ENCODE measurements at places on chromosomes 5 and 9. TPM values are rescaled to one million over a fixed set of nuclear protein-coding genes. Genes with fewer than 3 reads are reported as not detected.
A peak's percentile ranks its signal among the peaks of the same experiment; 100 is the strongest.

SLC12A2 gene
- 20.4 TPM for total RNA-seq

CCDC192 gene
- not detected for total RNA-seq

- no peaks in the 10 kb centered on the region for H3K4me1 ChIP-seq
- no peaks in the 10 kb centered on the region for H3K36me3 ChIP-seq
- H3K27ac ChIP-seq, result no peak overlapping the region
- no peak for DNase-seq
These were observed 11.1 kb downstream of the PALM2AKAP2 start for GRCh38 chr9:109791003-109791677.

DNA sequence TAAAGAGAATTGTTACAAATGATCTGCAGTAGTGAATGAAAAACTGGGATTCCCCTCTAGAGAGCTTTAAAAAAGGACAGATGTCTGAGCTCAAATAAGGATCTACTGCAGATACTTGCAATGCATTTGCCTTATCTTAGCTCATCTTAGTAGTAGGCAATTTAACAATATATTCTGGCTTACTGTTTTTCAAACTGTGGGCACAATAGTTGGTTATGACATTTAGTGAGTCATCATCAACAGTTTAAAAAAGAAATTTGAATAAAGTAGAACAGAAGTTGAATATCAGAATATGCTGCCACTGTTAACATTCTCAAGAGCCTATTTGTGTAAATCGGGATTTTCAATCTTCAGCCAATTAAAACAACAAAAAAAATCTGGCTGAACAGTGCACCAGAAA is 6.7 kb upstream of the CAST start:
- H3K4me3 ChIP-seq, result no peak overlapping the region
- no peak overlapping the region for H3K27ac ChIP-seq
- peaks cover 20% of the 10 kb centered on the region for H3K4me1 ChIP-seq
- no peaks in the 10 kb centered on the region for H3K36me3 ChIP-seq
- no peak for DNase-seq
- no peaks in the 10 kb centered on the region for H3K27me3 ChIP-seq

- no peak for DNase-seq
- H3K27ac ChIP-seq, result no peak overlapping the region
- no peaks in the 10 kb centered on the region for H3K27me3 ChIP-seq
- H3K4me1 ChIP-seq, result no peaks in the 10 kb centered on the region
- H3K36me3 ChIP-seq, result no peaks in the 10 kb centered on the region
- no peak overlapping the region for H3K4me3 ChIP-seq
These were observed 249.9 kb downstream of the NPR3 start for GRCh38 chr5:32961059-32961415.

MEGF9 gene
- 57.3 TPM for total RNA-seq

SLC27A6 gene
- total RNA-seq, result not detected

GRCh38 chr9:25261445-25261844 is 416.8 kb downstream of the TUSC1 start:
- no peak for DNase-seq
- no peaks in the 10 kb centered on the region for H3K4me1 ChIP-seq
- no peak overlapping the region for H3K4me3 ChIP-seq
- no peaks in the 10 kb centered on the region for H3K27me3 ChIP-seq
- no peaks in the 10 kb centered on the region for H3K36me3 ChIP-seq

PCDHGA1 gene
- total RNA-seq, result 0.52 TPM

- H3K27me3 ChIP-seq, result no peaks in the 10 kb centered on the region
- H3K4me1 ChIP-seq, result no peaks in the 10 kb centered on the region
- no peaks in the 10 kb centered on the region for H3K36me3 ChIP-seq
These were observed 185.6 kb downstream of the FBXL17 start for GRCh38 chr5:108196276-108196675.

FLT4 gene
- total RNA-seq, result 40.5 TPM

- H3K27me3 ChIP-seq, result no peaks in the 10 kb centered on the region
- no peak overlapping the region for H3K27ac ChIP-seq
- H3K36me3 ChIP-seq, result no peaks in the 10 kb centered on the region
- DNase-seq, result no peak
These were observed 70.3 kb downstream of the INIP start for GRCh38 chr9:112647596-112647995.

GPR150 gene
- total RNA-seq, result 0.83 TPM

DNA sequence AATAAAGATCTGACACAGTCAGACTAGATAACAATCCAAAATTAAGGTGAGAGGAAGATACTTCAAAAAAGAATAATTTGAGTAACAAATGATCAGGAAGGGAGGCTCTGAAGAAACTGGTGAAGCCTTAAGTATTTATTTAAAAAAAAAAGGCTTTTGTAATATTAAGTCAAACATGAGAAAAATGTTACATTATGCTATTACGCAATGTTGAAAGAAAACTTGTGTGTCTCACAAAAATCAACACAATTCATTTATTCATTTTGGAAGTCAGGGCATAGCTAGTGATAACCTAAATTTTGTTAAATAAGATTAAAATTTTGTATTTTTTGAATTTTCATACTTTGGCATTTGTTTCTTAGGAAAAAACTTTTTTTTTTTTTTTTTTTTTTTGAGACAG is 28.2 kb downstream of the WDR41 start:
- H3K27ac ChIP-seq, result no peak overlapping the region
- H3K4me1 ChIP-seq, result peaks cover 16% of the 10 kb centered on the region
- H3K27me3 ChIP-seq, result no peaks in the 10 kb centered on the region
- peaks cover 34% of the 10 kb centered on the region for H3K36me3 ChIP-seq

FBXW11 gene
- total RNA-seq, result 45.4 TPM

DNA sequence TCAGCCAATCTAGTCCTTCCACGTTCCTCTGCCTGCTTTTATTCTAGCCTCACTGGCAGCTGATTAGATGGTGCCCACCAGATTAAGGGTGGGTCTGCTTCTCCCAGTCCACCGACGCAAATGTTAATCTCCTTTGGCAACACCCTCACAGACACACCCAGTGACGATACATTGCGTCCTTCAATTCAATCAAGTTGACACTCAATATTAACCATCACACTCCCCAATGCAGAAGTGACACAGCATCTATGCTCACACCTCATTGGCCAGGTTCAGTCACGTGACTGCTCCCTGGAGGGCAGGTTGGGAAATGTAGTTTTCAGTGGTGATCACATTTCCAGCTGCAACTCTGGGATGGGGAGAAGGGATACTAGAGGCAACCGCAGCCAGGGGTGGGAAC is 13.0 kb downstream of the SUSD3 start:
- no peak overlapping the region for H3K4me3 ChIP-seq
- H3K27me3 ChIP-seq, result no peaks in the 10 kb centered on the region
- no peaks in the 10 kb centered on the region for H3K4me1 ChIP-seq
- DNase-seq, result no peak

SEMA6A gene
- 29.5 TPM for total RNA-seq

MFAP3 gene
- 36.8 TPM for total RNA-seq

- H3K27me3 ChIP-seq, result no peaks in the 10 kb centered on the region
- peaks cover 30% of the 10 kb centered on the region for H3K4me1 ChIP-seq
- H3K27ac ChIP-seq, result no peak overlapping the region
- DNase-seq, result peak; percentile 79
- H3K4me3 ChIP-seq, result no peak overlapping the region
These were observed 6.7 kb downstream of the CORO2A start for GRCh38 chr9:98185611-98186171.

ECM2 gene
- total RNA-seq, result 0.28 TPM

SOWAHA gene
- not detected for total RNA-seq

GRCh38 chr5:98428806-98429205 is 344.7 kb upstream of the RGMB start:
- H3K27me3 ChIP-seq, result no peaks in the 10 kb centered on the region
- H3K27ac ChIP-seq, result no peak overlapping the region
- no peaks in the 10 kb centered on the region for H3K36me3 ChIP-seq
- no peak overlapping the region for H3K4me3 ChIP-seq

- no peaks in the 10 kb centered on the region for H3K27me3 ChIP-seq
- no peak for DNase-seq
- no peak overlapping the region for H3K27ac ChIP-seq
- H3K36me3 ChIP-seq, result no peaks in the 10 kb centered on the region
These were observed 313.2 kb downstream of the MLLT3 start for GRCh38 chr9:20309124-20309523.

GMCL2 gene
- not detected for total RNA-seq

DNA sequence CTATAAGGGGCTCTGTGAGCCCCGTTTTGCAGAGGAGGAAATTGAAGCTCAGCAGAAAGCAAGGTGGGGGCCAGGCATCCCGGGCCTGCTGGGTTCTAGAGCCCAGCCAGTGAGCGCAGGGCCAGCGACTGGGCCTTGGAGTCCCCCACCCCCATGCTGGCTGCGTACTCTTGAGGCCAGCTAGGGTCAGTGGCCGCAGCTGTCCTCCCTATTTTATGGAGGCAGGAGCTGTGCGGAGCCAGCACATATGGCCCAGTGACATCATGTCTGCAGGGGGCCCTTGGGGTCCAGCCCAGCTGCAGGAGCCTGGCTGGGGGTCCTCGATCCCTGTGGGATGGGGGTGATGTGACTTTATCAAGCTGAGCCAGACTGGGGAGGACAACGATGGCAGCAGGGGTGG is 71.3 kb downstream of the HMCN2 start:
- peaks cover 70% of the 10 kb centered on the region for H3K27me3 ChIP-seq
- no peak for DNase-seq
- H3K4me1 ChIP-seq, result no peaks in the 10 kb centered on the region
- H3K36me3 ChIP-seq, result no peaks in the 10 kb centered on the region
- H3K27ac ChIP-seq, result no peak overlapping the region
- no peak overlapping the region for H3K4me3 ChIP-seq

GRCh38 chr5:137665678-137666460 is 70.0 kb downstream of the KLHL3 start:
- H3K27ac ChIP-seq, result peak overlapping the region; percentile 35
- H3K36me3 ChIP-seq, result no peaks in the 10 kb centered on the region
- no peak overlapping the region for H3K4me3 ChIP-seq
- no peaks in the 10 kb centered on the region for H3K27me3 ChIP-seq
- no peak for DNase-seq
- H3K4me1 ChIP-seq, result peaks cover 15% of the 10 kb centered on the region

- H3K36me3 ChIP-seq, result peaks cover 21% of the 10 kb centered on the region
- H3K27ac ChIP-seq, result no peak overlapping the region
- H3K4me1 ChIP-seq, result no peaks in the 10 kb centered on the region
- no peaks in the 10 kb centered on the region for H3K27me3 ChIP-seq
- H3K4me3 ChIP-seq, result no peak overlapping the region
These were observed 35.4 kb upstream of the SLC2A8 start for GRCh38 chr9:127361561-127361960.

DNA sequence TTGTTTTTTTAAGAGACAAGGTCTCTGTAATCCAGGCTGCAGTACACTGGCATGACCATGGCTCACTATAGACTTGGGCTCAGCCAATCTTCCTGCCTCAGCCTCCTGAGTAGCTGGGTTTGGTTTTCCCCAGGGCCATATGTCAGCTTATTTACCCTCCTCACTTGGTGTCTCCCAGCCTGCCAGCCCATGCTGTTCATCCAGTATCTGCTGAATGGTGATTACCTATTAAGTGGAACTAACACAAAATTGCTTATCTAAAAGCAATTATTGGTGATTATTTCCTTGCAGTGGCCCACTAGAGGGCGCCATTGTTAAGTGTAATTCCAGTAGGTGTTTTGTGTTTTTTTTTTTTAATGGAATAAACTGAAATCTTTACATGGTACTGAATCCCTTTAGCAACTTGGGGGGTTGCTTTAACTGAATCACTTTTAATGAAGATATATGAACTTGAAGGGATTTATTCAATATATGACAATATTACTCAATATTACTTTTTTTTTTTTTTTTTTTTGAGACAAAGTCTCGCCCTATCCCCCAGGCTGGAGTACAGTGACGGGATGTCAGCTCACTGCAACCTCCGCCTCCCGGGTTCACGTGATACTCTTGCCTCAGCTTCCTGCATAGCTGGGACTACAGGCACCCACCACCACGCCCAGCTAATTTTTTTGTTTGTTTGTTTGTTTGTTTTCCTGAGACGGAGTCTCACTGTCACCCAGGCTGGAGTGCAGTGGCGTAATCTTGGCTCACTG is 13.8 kb downstream of the EXOSC2 start:
- no peak overlapping the region for H3K27ac ChIP-seq
- peaks cover 27% of the 10 kb centered on the region for H3K36me3 ChIP-seq
- no peak for DNase-seq

GRCh38 chr9:28781481-28781880 is 1208.2 kb upstream of the C9orf72 start:
- H3K4me1 ChIP-seq, result no peaks in the 10 kb centered on the region
- H3K4me3 ChIP-seq, result no peak overlapping the region
- H3K27me3 ChIP-seq, result no peaks in the 10 kb centered on the region
- H3K36me3 ChIP-seq, result no peaks in the 10 kb centered on the region
- no peak for DNase-seq

- H3K27me3 ChIP-seq, result no peaks in the 10 kb centered on the region
- no peaks in the 10 kb centered on the region for H3K36me3 ChIP-seq
- H3K4me1 ChIP-seq, result peaks cover 15% of the 10 kb centered on the region
- H3K4me3 ChIP-seq, result no peak overlapping the region
- no peak overlapping the region for H3K27ac ChIP-seq
These were observed 18.6 kb downstream of the SLC6A7 start for GRCh38 chr5:150208187-150209098.

- H3K36me3 ChIP-seq, result no peaks in the 10 kb centered on the region
- no peaks in the 10 kb centered on the region for H3K27me3 ChIP-seq
- no peak overlapping the region for H3K4me3 ChIP-seq
- H3K27ac ChIP-seq, result no peak overlapping the region
- no peaks in the 10 kb centered on the region for H3K4me1 ChIP-seq
These were observed 20.7 kb upstream of the ANKRD34B start for GRCh38 chr5:80590766-80591165.

- no peak overlapping the region for H3K27ac ChIP-seq
- peaks cover 3% of the 10 kb centered on the region for H3K4me1 ChIP-seq
These were observed 122.8 kb downstream of the ENC1 start for GRCh38 chr5:74517700-74518099.

GRCh38 chr5:151454166-151454565 is 6.8 kb downstream of the SLC36A1 start:
- no peak for DNase-seq
- H3K36me3 ChIP-seq, result peaks cover 38% of the 10 kb centered on the region
- no peaks in the 10 kb centered on the region for H3K27me3 ChIP-seq

HAPLN1 gene
- not detected for total RNA-seq

DNA sequence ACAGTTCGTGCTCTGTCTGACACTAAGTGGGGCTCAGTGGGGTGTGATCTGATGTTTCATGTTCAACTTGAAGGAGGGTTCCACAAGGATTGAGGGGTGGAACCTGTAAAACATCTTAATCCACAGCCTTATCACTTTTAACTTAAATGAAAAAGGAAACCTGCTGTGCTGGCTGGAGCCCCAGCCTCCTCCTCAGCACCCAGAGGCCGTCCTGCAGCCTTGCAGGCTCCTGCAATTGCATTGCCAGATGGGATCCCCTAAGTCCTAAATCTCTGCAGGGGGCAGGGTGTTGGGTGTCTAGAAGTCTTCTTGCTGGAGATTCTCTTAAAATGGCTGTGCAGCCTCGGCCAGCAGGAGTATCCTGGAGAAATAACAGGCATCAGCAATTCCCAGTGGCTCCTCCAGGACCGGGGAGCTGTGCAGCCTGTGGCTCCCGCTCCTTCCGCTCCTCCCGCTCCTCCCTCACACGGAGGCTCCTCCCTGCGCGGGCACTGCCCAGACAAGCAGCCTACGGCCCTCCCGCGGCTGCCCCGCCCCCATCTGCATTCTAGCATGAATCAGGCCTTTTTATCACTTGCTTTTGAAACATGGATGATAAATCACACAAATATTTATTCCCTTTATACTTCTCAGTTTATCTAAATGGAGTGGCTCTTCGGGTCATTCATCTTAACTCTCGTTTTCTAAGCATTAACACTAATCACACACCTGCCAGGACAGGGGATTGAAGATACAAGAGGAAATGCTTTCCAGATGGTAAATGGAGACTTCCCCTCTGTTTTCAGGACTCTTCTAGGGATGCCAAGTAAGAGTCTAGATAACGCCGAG is 131.0 kb downstream of the ADAMTS16 start:
- no peaks in the 10 kb centered on the region for H3K36me3 ChIP-seq
- no peaks in the 10 kb centered on the region for H3K4me1 ChIP-seq
- no peaks in the 10 kb centered on the region for H3K27me3 ChIP-seq
- no peak overlapping the region for H3K27ac ChIP-seq
- DNase-seq, result peak; percentile 85

Measured in spleen (tissue), 13 donors.